Ovary (tissue), 10 donors: ENCODE measurements at places on chromosomes 1 and 21. TPM values are rescaled to one million over a fixed set of nuclear protein-coding genes. Genes with fewer than 3 reads are reported as not detected.

LCE2C gene
- total RNA-seq, result not detected

BACH1 gene
- 32.2 TPM for total RNA-seq

OR2T11 gene
- total RNA-seq, result 0.11 TPM

OLFML2B gene
- total RNA-seq, result 4.6 TPM

DNA sequence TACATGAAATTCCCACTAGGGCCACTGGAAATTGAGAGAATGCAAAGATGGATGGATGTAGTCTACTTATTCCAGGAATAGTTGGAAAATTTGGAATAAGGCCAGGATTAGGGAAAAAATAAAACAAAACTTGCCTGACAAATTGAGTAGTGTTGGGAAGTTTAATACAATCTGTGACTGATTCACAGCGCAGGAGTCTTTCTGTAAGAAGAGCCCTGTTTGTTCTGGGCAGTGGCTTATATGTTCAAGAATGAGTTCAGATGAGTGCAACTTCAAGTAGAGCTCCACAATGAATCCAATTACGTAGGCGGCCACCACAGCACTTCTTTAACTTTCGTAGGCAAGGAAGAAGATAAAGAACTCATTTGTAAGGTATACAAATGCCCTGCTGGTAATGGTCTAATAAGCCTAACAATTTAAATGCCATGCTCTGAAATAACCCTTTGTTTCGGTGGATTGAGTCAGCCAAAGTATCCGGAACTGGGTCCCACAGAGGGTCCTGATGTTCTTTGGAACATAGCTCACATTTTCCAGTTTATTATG, 47.1 kb upstream of the KCNE1 start:
- DNase-seq, result no peak

GRCh38 chr21:37182222-37182621, 84.9 kb downstream of the VPS26C start:
- no peak for DNase-seq
